ENCODE measurements at places on chromosomes 7 and 10.

GRCh38 chr10:49329146-49329505 lies 30.2 kb downstream of the C10orf71 start:
- no peak for DNase-seq

DNA sequence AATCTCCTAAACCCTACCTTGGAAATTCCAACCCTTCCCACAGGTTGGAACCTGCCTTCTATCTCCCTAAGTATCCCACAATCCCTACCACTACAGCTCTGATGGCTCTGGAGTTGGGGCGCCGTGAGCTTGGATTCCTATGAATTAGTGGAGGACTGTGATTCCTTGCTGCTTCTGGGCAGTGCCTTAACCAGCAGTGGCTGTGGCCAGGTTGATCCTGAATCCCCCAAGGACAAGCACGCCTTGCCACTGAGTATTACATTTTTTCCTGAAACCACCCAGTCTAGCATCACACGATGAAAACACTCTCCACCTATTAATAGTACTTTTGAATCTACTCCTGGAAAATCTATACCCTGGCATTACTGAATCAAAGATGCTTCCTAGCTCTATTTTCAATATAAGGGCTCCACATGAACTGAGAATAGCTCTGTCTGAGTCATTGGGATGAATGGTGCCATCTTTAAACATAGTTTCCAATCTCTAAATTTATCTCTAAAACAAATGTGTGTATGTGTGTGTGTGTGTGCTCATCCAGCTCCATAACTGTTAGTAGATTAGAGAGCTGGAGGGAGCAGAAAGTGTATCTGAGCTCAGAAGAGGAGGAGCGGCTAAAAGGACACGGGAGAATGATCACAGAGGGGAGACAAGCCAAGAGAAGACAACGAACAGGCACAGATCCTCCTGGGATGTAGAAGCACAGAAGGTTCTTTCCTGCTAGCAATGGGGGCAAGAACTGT lies 11.9 kb upstream of the INPP5F start:
- DNase-seq: no peak

GRCh38 chr10:130500261-130501000 lies 364.2 kb downstream of the GLRX3 start:
- no peak for DNase-seq

DNA sequence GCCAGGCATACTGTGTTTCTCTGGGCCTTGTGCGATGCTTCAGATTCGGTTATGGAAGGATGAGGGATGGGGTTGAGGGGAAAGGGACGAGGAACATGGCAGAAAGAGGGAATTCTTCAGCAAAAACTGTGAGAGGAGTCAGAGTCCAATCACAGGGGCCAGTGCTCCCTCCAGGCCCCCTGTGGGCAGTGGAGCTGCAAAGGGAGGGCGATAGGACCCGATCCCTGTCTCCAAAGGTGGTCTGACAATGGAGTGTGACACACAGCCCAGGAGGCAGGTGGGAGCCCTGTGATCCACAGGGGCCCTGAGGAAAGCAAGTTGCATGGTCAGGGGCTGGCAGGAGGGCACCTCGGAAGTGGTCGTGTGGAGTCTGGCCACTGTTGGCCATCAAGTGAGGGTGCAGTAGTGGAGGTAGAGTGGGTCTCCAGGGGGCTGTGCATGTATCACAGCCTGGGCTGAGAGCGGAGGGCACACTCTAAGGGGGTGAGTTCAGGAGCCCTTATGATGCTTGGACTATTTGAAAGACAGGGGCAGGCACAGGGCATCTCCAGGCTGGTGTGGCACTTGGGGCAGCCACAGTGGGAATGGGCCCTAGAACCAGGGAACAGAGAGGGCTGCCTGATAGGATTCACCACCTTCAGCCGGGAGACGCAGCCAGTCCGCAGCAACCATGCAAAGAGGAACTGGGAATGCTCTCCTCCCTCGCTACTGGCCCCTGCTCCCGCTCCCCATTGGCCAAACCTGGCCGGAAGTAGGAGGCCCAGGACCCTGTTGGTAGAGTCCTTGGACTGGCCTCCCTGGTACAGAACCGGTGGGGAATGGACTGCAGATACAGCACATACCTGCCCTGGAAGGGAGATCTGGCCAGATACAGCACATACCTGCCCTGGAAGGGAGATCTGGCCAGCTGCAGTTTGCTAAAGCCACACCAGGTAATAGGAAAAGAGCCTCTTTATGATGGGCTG lies 115.9 kb downstream of the ADCY1 start:
- DNase-seq: no peak

DNA sequence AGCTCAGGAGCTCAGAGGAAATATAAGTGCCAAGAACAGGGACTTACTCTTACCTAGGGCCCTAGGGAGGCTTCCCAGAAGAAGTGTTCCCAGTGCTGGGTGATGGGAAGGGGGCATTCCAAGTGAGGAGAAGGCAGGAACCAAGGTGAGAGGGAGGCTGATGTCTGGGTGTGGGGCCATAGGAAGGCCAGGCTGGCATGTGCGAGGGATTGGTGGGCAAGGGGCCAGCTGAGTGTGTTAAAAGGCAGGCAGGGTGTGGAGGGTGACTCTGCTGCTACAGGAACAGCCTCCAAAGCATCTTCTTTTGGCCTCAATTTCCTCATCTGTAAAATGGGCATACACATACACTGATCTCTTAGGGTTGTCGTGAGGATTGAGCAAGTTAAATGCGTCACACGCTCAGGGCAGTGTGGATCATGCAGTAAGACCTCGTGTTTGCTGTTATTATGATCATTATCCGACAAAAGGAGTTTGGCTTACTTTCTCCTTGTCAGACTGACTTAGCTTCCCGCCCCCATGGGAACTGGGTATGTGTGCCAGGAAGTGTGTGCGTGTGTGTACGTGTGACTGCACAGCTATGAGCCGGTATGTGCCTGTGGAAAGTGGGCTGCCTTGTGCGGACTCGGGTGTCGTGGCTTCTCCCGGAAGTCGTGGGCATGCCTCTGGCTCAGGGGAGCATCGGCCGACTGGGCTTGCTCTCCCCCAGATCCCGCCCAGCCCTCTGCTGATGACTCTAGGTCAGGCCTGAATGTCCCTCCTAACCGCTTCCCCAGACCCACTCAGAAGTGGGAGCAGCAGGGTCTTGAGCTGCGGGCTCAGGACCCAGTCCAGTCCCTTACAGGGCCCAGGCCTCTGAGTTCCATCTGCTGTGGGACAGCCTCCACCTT lies 59.6 kb downstream of the NEURL1 start:
- no peak for DNase-seq

- DNase-seq: no peak
Measured at GRCh38 chr10:108735380-108735779, 1187.9 kb downstream of the XPNPEP1 start.

DNA sequence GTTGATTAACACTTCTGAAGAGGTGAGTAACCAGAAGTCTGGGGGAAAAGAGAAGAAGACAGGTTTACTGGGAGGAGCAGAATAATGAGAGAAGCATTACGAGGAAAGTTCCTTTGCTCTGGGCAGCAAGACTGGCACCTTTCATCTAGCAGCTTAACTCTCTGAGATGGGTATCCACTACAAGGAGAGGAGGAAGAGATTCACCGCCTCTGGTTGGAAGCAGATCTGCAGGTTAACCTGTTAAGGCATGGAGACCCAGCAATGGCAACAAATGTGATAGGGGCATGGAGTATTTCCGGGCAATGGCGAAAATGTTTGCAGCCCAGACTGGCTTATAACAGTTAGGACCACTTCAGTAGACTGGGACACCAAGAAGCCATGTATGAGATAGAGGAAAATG lies 162.2 kb downstream of the TFEC start:
- no peak for DNase-seq
